ENCODE measurements at places on chromosomes 7 and 10.
A peak's percentile ranks its signal among the peaks of the same experiment; 100 is the strongest.

DNA sequence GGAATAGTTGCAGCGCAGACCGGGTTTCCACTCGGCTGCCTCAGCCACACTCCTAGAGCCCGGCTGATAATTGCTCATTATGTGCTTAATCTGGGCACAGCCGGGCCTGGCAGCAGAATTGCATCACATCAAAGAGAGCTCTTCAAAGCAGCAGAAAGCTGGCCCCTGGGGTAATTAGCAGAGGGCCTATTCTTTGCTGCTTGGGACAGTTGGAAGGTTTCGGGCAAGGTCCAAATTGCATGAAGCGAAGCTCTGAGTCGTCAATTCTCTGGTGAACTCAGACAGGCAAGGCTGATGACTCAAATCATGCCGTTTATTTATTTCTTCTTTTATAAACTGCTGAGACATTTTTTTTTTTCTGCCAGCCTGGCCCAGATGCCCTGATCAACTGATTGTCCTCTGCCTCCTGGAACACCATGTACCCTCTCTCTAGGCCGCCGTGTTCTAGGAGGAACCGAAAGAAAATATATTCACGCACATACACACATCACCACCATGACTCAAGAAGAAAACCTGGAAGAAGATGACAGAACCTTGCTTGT lies 242.2 kb downstream of the RAB11FIP2 start:
- DNase-seq, result peak; percentile 9

DNA sequence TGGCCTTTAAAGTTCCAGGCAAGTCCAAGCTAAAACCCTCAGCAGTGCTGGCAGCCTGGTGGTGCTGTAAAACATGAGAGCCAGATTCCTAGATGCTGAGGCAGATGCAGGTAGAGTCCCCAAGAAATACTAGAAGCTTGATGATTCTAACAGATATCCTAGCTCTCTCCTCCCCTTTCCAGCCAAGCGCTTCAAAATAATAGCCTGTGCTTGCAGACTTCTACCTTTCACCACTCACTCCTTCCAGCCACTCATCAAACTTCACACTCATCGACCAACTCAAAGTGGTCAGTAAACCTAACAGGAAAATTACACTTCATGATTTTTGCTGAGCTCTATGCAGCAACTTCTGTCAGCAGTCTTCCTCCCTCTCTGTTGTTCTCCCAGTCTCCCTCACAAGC lies 50.2 kb downstream of the LMBR1 start:
- DNase-seq, result no peak

DNA sequence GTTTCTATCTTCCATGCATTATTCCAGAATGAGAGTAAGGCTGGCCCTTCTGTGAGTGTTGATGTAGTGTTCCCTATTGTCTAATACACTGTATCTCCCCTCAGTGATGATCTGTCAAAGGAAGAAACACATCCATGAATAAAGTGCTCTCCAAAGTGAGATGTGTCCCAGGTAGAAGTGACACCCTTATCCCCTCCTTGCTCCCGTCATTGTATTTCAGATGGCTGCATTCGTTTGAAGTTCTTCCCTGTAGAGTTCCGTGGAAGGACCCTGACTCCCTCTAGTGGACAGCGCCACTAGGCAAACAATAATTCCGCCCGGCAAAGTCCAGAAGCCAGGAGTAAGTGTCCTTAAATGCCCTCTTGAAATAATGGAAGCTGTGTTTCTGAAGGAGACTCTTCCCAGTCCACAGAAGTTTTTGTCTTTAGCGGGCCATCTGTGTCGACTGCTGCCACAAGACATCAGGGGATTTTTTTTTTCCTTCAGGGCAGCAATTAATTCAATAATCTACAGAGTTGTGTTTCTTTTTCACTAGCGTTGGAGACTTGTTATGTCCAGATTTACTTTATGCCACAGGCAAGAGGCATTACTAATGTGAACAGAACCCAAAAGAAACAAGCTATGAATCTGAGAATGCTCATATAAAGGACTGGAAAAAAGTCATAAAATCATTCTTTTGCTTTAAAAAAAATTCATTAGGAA lies 64.6 kb downstream of the THNSL1 start:
- DNase-seq, result peak; percentile 82

DNA sequence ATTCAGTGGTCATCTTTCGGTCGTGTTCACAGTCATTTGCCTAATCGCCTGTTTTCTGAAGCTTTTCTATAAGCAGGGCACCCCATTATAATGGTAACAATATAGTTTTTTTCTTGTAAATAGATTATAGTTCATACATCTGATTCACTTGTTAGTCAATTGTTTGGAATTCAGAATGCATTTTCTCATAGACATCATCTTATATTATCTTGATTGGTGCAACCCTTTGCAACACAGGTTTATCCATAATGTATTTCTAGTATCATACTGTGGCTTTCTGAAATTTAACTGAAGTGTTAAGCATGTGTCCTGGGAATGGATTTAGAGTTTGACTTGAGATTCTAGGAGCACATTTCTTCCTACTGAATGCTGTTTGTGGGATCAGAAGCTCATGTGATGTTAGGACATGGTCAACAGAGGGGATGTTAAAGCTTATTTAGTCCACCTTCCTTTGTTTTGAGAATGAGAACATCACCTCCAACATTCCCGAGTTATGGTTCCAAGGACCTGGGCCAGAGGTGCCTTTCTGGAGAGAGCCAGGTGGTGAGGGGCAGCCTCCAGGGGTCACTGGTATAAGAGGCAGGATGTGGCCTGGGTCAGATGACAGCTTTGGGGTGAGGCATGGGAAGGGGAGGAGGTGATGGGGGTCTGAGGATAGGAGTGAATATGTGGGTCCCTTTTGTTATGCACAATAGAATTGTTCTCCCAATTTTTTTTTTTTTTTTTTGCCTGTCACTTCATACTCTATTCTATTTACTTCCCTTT lies 415.6 kb downstream of the EXOC4 start:
- peak; percentile 7 for DNase-seq

DNA sequence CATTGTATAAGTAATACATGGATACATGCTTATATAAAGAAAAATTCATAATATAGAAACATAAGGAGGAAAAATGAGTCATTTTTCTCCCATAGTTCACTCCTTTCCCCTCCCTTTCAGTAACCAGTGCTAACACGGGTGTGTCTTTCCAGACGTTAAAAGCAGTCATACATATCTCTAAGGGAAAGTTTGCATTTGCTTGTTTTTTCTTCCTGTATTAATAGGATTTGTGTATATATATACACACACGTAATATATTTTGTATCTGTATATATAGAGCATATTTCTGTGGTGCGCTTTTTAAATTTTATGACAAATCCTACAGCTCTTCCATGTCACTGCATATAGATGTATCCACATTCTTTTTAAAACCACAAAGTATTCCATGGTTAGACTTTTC lies 78.8 kb downstream of the RALA start:
- no peak for DNase-seq

DNA sequence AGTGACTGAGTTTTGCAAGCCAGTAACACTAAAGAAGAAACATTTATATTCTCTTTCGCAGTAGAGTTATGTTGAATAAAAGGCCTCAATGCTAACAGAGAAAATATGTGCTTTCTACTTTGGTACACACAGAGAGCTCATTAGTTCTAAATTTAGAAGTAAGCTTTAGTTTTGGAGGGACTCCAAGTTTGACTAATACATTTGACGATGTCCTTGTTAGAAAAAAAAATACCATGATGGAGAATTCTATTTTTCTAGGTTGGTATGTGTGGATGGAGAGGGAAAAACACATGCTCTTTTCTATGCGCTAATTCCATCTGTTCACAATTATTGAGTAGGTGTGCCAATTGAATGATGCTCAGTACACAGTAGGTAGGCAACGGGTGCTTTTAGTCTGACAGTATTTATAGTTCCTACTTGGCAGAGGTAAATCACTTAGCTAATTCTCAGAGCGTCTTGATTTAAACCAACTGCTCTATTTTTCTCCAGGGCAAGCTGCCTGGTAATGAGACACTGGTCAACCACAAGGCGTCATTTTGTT lies 327.2 kb upstream of the AKR1E2 start:
- peak; percentile 95 for DNase-seq

DNA sequence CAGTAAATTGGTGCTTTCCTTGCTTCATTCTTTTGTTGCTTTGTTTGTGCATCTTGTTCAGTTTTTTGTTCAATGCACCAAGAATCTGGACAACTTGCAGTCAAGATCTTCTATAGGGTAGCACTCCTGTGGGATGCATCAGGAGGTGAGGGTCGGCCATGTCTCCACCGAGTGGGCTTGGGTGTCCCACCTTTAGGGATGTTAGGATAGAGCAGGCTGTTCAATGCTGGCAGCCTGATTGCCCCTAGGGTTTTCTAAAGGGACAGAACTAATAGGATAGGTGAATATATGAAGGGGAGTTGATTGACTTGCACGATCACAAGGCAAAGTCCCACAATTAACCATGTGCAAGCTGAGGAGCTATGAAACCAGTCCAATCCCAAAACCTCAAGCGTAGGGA lies 109.9 kb downstream of the GLRX3 start:
- no peak for DNase-seq

GRCh38 chr7:74309181-74309580 lies 20.0 kb downstream of the CLIP2 start:
- peak; percentile 30 for DNase-seq

GRCh38 chr10:54749623-54750022 lies 51.4 kb downstream of the PCDH15 start:
- no peak for DNase-seq

DNA sequence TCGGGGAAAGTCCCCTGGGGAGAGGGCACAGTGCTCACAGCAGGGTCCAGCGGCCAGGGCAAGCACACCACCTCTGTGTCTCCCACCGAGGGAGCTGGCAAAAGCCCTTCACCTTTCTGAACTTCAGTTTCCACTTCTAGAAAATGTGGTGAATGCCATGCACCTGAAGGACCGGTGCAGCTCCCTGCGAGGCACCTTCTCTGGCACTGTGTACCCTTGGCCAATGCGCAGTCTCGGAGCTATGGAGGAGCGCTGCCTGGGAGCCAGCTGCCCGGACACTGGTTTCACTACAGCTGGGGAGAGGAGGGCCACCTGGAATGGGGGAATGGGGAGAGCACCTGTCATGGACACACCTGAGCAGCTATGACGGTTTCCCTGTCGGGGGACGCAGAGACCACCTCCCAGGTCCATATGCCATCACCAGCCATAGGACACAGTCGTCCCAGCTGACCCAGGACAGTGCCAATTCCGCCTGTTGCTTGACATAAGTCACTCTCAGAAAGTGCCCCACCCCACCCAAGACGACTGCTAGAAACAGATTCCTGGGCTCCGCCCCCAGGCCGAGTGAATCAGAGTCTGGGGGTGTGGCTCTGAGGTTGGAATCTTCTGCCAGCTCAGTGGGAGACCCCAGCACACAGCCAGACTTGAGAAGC lies 16.8 kb downstream of the RASGEF1A start:
- no peak for DNase-seq

DNA sequence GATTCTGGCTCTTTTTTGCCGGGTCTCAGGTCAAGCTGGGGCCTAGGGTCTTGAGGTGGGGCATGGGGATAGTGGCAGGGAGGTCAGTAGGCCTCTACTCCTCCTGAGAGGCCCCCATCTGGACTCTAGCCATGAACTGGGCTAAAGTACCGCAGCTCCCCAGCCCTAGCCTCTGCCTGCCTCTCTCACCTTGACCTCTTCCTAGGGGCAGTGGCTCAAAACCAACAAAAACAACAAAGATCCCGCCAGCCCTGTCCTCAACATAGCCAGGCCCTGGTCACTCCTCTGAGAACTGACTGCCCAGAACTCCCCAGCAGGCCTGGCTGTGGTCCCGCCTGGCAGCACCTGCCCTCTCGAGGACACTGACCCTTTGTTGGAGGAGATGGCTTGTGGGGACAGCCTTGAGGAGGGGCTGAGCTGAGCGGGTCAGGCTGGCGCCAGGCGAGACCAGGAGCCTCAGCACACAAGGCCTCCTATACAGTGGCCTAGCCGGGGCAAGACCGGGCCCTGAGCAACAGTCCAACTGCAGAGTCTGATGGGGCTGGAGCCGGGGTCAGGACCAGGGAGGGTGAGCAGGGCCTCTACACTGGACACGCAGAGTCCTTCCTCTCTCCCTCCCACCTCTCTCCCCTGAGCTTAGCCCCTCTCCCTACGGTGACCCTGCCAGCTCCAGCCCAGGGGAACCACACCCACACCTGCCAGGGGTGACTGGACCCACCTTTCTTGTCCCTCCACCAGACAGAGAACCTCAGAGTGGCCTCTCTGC lies 11.6 kb upstream of the PPIF start:
- no peak for DNase-seq

- peak; percentile 22 for DNase-seq
Observed at GRCh38 chr7:12729112-12729511, 41.7 kb downstream of the ARL4A start.

- DNase-seq, result no peak
Observed at GRCh38 chr7:122651451-122651850, 47.5 kb downstream of the RNF133 start.

GRCh38 chr10:63866075-63866746 lies 345.0 kb downstream of the REEP3 start:
- peak; percentile 39 for DNase-seq

DNA sequence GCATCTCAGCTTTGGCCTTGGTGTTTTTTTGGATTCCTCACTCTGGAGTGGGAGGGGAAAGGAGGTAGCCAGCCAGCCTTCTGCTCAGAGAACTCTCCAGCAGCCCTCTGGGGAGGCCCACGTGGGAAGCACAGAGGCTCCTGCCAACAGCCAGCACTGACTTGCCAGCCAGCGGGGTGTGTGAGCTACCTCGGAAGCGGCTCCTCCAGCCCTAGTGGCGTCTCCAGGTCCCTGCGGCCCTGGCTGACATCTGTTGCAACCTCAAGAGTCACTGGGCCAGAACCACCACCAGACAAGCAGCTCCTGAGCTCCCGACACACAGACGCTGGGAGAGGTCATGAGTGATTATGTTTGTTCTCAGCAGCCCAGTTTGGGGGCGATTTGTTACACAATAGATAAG lies 180.2 kb upstream of the FZD8 start:
- peak; percentile 50 for DNase-seq

GRCh38 chr10:80700252-80700651 lies 162.6 kb downstream of the SH2D4B start:
- no peak for DNase-seq
